Memory B cell (primary cell): ENCODE measurements at places on chromosomes 6 and 20.

GRCh38 chr20:22585786-22586493, 1.6 kb upstream of the FOXA2 start:
- DNase-seq: no peak

DNA sequence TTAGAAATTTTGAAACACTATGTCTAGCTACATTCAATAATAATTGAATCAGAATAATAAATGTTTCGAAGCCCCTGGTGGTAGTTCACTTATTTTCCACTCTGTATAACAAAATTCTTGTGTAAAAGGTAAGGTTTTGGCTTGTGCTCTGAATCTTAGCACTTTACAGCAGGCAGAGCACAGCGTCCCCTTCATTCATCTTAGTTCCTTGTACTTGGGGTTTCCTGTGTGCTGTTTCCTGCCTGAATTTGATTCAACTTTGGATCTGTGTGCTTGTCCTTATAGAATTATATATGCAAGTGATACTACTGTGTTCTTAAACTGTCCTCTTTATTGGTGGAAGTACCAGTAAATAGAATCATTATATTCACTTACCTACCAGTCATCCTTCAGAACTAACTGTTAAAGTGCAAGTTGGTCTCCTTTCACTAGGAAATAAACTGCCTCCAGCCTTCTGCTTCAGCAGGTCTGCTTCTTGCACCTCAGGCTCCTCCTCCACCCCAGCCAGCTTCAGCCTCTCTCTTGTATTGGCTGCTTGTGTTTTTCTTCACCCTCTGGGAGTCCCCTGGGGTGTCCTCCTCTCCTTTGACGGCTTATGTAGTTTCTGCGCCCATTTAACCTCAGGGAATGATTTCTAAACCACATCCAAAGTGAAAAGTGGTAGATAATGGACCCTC, 28.8 kb upstream of the TULP4 start:
- no peak for DNase-seq

DNA sequence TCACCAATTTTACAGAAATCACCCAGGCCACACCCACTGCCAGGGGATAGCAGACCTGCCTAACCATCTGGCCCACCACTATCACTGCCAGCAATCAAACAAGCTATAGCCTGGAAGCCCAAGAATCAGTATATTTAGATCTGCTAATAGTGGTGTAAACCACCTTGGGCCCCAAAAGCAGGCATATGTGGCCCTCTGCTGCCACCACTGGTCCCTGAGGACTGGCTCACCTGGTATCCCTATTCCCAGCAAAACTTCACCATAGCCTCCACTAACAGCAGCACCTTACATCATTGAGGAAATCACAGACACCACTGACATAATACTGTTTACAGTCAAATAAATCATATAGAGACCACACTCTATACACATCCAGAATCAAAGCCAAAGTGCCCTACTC, 880.4 kb upstream of the MAN1A1 start:
- DNase-seq: no peak

DNA sequence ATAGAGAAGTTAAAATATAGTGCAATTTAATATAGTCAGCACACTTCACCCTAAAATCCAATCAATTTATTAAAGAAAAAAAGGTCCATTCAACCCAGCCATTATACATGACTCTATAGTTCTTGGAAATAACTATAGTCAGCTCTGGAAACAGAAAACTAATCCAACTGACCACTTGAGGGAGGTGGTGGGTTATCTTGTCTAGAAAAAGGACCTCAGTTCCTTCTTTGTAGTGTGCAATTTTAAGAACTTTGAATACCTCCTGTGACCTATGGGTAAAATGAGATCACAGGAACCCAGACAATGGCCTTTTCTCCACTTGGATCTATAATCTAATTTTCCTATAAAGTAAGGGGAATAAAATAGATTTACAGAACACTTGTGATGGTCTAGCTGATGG, 163.6 kb upstream of the CENPW start:
- no peak for DNase-seq

GRCh38 chr6:160959726-160960435, 31.7 kb upstream of the MAP3K4 start:
- no peak for DNase-seq

GRCh38 chr6:9131616-9132015, 696.3 kb upstream of the SLC35B3 start:
- no peak for DNase-seq

- no peak for DNase-seq
These were observed 29.0 kb upstream of the SCUBE3 start for GRCh38 chr6:35184580-35185301.

DNA sequence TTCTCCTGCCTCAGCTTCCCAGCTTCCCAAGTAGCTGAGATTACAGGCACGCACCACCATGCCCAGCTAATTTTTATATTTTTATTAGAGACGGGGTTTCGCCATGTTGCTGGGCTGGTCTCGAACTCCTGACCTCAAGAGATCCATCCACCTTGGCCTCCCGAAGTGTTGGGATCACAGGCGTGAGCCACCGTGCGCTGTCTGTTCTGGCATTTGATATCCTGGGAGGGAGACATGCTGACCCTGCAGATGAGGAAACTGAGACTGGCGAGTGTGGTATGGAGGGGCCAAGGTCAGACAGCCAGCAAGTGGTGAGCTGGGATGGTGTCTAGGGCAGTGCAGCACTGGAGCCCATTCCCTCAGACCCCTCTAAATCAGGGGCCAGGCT, 44.6 kb downstream of the SRC start:
- DNase-seq: no peak

DNA sequence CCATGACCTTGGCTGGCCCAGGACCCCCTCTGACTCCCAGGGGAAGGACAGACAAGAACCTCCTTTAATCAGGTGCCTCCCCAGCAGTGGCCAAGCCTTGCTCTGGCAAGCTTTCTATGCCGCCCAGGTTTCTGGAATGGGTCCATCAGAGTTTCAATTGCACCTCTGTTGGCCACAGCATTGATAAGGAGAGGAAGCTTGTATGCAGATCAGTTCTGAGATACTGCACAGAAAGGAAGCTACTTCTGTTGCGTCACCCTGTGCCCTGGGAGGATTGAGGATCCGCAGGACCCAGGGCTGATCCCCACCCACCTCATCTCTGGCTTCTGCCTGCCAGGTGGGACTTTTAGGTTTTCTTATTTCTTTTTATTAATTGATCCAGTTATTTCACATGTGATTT, 167.2 kb downstream of the TFAP2C start:
- DNase-seq: no peak

DNA sequence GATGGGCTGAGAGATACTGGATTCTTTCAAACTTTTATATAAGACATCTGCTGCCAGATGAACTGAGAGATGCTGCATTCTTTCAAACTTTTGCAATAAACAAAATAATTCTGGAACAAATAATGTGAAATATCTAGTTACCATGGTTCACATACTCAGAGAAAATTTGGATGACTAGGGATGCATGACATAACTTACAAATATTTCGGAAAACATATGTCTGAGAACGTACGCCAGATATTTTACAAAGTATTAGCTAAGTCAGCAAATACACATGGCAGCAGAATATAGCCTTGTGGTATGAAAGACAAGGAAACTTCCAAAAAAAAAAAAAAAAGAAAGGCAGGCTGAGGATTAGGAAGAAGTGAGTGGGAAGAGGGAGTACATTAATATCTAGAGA, 113.3 kb upstream of the TRAF3IP2 start:
- no peak for DNase-seq

DNA sequence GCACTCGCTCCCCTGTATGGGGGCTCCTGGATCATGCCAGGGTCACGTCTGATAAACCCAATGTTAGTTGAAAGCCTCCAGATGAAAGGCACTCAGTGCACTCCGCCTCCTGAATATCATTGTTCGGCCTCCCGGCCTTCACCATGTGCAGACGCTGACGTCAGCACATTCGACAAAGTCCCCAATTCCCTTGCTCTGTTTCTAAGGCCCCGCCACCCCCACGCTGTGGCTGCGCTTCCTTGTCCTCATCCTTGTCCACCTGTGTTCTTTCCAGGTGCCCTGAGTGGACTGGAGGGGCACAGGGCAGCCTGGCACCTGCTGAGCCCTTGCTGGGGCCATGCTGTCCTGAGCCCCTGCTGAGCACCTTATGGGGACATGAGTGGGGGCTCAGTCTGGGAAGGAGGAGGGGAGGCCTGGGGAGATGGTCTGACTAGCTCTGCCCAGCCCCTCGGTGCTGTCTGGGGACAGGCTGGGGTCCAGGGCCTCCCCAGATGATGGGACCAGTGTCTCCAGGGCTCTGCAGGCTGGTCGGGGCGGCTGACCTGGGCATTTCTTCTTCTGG, 9.8 kb upstream of the BHLHE23 start:
- no peak for DNase-seq

GRCh38 chr6:30202366-30202765, 10.8 kb downstream of the TRIM26 start:
- DNase-seq: no peak

GRCh38 chr6:166567107-166567506, 19.4 kb downstream of the RAMACL start:
- DNase-seq: no peak

DNA sequence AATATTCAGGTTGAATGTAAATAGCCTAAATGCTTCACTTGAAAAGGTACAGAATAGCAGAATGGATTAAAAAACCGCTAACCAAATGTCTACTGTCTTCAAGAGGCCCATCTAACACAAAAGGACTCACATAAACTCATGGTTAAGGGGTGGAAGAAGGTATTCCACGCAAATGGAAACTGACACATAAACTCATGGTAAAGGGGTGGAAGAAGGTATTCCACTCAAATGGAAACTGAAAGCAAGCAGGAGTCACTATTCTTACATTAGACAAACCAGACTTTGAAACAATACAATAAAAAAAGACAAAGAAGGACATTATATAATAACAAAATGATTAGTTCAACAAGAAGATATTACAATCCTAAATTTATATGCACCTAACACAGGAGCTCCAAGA, 38.3 kb upstream of the PKIB start:
- DNase-seq: no peak

GRCh38 chr6:29947077-29947980, 5.0 kb downstream of the HLA-A start:
- no peak for DNase-seq

DNA sequence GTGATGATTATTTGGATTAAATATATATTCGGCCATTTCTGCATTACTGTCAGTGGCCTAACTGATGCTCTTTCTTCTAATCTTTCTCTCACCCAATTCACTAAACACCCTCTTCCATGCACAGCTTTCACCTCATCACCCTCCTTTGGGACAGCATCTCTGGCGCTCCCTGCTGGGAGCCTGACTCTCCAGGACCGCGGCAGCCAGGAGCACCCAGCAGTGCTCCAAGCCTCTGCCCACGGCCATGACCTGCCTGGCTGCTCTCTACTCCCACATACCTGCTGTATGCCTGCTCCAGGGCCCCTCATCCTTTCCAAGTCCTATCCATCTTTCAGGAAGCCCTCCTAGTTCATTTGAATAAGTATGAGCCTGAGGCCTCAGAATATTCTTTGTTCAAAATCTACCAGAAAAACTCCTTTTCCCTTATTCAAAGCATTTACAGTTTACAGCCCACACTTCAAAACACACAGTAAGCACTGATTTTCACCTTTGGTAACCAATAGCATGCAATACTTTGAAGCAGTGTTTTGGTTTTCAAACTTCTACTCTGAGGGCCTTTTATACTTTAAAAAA, 15.2 kb downstream of the CTCFL start:
- DNase-seq: no peak

DNA sequence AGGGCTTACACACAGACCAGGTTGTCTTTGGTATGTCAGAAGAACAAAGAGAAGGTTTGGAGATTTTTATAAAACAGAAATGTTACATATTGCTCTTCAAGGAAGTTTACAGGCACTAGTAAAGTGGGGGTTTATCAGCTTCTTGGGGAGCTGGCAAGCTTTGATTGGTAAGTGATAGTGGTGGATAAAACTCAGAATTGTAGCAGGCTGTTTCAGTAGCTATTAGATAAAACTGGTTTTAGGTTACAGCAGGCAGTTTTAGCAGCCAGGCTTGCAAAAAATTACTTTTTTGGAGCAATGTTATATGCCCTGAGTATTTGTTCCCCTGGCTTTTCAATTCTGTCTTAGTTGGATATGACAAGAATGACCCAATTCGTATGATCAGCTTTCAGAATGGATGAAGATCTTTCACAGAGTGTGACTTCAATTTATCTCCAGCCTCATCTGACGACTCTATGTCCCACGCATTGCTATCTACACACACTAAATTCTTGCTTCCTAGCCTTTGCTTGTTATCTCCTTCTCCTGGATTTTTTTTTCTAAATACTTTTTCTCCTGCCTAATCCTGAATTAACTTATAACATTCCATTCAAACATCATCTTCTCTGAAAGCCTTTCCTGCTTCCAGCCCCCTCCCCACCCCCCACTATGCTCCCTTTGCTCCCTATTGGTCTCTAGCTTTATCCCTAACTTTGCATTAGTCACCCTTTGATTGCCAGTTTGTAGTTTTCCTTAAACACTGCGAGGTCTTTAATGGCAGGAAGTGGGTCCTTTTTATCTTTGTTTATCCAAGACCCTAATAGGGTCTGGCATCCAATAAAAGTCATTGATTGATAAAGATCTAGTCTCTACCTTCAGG, 1.0 kb upstream of the TOMM34 start:
- DNase-seq: no peak

- DNase-seq: no peak
These were observed 6.0 kb downstream of the PDYN start for GRCh38 chr20:1987826-1988225.

DNA sequence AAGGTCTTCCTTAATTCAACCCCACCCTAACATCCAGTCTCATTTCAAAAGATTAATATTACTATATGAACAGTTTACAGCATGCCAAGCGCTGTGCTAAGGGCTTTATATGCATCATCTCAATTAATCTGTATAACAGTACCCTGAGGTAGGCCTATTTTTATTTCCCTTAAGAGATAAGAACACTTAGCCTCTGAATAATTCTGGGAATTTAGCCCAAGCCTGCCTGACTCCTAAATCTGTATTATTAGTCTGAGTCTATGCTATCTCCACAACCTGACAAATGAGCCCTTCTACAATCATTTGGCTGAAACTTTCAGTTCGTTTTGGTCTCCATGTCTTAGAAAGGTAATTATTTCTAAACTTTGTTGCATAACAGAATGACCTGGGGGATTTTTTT, 77.7 kb upstream of the SAMD5 start:
- no peak for DNase-seq

- no peak for DNase-seq
These were observed 960 bp downstream of the TNFRSF6B start for GRCh38 chr20:63697357-63697867.

- no peak for DNase-seq
These were observed 189.1 kb downstream of the BMP2 start for GRCh38 chr20:6956574-6956973.
